RCC 7860 (cell line): ENCODE measurements at places on chromosomes 4 and X.
A peak's percentile ranks its signal among the peaks of the same experiment; 100 is the strongest.

GRCh38 chr4:74624351-74625151 lies 169.8 kb downstream of the BTC start:
- peak; percentile 98 for DNase-seq

DNA sequence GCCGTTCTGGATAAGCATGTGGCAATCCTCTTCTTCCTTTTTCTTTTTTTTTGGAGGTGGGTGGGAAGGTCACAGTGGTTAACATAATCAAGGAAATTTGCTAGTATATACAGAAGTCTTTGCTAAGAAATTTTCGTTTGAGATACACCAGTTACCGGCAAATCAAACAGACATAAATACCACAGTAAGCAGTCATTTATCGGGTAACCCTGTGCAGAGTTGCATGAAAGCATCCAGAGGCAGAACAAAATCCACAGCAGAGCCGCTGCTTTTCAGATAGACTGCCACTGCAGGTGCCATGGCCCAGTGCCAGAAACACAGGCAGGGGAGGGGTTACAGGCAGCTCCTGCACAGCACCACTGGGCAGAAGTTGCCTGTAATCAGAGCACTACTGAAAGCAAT lies 179.1 kb upstream of the MAB21L2 start:
- no peak for DNase-seq

DNA sequence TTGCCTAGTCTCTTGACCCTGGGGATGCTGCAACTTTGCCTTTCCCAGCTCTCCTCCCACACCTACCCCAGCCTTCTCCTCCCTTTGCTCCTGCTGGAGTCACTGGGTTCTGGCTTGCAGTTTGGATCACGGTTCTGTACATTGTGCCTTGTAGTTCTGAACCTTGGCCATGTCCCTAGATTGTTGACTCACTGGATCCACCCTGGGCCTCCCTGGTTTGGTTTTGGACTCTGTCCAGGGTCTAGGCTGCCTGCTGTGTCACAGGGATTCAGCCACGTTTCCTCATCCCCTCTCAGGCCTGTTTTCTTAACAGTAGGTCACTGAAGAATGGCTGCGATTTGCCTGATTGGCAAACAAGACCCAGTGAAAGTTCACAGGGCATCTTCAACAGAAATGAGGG lies 11.5 kb upstream of the GABRE start:
- DNase-seq, result peak; percentile 60

- no peak for DNase-seq
Measured at GRCh38 chrX:15721911-15722310, 16.2 kb upstream of the CA5B start.

- DNase-seq, result no peak
Measured at GRCh38 chr4:118762730-118763477, 73.0 kb downstream of the SEC24D start.

DNA sequence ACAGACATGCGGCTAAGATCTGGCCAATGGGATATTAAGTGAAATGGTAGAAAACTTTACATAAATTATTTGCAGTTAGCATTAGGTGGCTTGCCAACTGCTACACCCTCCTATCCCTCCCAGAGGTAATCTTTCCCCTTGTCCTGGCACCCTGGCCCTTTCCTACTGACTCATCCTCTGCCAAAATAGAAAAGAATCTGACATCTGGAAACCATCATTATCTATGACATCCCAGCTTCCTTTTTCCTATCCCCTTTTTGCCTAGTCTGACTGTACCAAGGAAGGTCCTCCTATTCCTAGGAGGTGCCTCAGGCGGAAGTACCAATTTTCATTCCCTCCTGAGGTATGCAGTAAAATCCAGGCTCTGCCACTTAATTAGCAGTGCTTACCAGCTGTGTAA lies 163.6 kb upstream of the KLF3 start:
- DNase-seq, result no peak

GRCh38 chrX:18941896-18942295 lies 42.0 kb downstream of the PHKA2 start:
- no peak for DNase-seq

- no peak for DNase-seq
Measured at GRCh38 chr4:8350352-8350751, 80.8 kb downstream of the HTRA3 start.

GRCh38 chr4:185735866-185736400 lies 76.1 kb downstream of the SORBS2 start:
- DNase-seq, result no peak

- DNase-seq, result no peak
Measured at GRCh38 chr4:134567461-134567860, 365.9 kb upstream of the PABPC4L start.

GRCh38 chr4:40769266-40769665 lies 19.5 kb downstream of the NSUN7 start:
- DNase-seq, result no peak

GRCh38 chr4:150131581-150132228 lies 53.5 kb downstream of the DCLK2 start:
- no peak for DNase-seq
